Stimulated activated CD4-positive, alpha-beta T cell treated with anti-CD3 and anti-CD28 coated beads, Interleukin-2, amount 100 ng/mL, for 24 hours (primary cell): ENCODE measurements at places on chromosomes 16 and 17.

- no peak for DNase-seq
Measured at GRCh38 chr16:73049091-73049490, 1.2 kb upstream of the ZFHX3 start.

DNA sequence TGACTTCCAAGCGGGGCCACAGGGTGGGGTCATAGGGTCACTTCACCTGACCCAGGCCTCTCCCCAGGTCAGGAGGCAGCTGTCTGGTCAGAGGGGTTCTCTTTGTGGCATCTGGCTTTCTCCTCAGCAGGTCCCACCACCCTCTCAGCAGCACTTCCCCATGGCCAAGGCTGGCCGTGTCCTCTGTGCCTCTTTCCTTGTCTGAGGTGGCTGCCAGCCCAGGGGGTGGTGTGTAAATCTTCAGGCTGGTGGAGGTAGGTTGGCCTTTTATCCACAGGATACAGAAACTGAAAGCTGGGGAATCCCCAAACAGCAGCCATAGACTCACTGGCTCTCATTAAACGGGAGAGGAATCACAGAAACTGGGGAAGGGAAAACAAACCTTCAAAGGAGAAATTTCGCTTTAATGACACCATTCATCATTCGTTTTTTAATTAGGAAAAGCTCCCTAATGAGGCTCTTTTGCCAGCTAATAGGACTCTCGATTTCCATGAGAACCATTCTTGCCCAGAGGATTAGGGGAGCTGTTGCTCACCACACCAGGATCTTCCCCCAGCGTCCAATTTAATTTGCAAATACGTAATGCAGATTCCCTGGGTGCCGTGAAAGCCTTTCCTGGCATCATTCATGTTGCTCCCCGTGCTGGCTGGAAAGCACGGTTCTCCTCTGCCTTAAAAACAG lies 18.0 kb downstream of the C17orf75 start:
- peak; percentile 25 for DNase-seq

DNA sequence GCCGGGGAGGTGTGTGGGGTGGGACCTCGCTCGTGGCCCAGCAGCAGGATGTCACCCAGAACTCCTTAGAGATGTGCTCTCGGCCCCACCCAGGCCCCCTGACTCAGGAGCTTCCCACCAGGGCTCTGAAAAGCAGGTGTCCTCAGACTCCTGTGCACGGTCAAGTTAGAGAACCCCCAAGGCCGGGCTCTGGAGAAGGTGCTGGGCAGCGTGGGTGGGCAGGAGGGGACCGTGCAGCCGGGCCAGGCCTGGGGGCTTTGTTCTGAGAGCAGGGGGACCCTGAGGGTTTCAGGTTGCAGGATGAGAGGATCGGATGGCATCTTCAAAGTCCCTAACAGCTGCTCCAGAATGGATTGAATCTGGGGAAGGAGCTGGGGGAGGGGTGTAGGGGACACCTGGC lies 164.4 kb upstream of the CIBAR2 start:
- no peak for DNase-seq

GRCh38 chr17:19805006-19805405 lies 56.9 kb upstream of the ALDH3A1 start:
- no peak for DNase-seq

DNA sequence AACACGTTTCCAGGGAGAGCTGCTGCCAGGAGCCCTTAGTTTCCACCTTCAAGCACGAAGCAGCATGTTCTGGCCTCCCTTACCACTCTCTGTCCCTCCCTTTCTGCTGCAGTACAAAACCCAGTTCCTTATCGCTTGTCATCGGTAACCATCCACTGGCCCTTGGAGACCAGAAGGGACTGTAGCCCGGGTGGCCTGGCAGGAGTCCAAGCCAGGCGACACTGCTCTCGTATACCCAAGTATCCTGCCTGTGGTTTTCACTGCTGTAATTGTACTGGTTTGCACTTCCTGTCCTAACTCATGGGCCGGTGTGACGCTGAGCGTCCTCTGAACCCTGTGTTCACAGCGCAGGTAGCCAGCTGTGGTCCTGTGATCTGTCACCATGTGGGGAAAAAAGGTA lies 81.1 kb downstream of the MAF start:
- DNase-seq, result no peak

DNA sequence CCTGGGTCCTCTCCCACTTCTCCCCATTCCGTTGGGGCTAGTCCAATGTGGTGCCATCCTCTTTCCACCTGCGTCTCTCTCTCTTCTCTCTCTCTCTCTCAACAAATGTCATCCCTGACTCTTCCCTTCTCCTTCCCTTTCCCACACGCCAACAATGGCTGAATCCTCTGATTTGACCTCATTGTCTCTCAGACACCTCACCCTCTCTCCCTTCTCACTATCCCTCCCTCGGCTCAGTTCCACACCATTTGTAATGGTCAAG lies 628 bp upstream of the ZNF18 start:
- DNase-seq, result peak; percentile 2

- DNase-seq, result no peak
Measured at GRCh38 chr16:9441012-9441411, 349.6 kb downstream of the HAPSTR1 start.

DNA sequence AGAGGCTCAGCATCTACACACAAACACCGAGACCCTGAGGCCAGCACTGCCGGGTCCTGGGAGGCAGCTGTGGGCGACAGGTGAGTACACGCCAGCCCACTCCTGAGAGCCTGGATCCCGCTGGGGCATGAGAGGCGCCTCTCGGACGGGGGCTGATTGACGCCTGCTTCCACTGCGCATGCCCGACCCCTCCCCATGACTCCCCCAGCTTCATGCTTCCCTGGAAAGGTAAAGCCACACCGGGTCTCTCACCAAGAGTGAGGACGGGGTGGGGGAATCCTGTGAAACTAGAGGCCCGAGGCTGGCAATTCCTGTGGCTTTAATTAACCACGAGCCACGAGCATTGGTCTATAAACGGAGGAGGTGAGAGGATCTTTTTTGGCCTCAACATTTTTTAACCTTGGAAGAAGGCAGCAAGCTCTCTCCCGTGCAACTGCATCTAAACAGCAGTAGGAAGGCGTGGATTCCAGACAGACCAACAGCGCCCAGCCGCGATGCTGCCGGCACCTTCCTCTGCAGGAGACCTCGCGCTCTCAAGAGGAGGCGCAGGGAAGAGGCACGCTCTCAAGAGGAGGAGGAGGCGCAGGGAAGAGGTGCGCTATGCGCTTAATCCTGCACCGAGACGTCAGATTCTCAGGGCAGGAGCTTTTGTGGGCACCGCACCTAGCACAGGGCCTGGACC lies 71.8 kb upstream of the METRNL start:
- no peak for DNase-seq

- no peak for DNase-seq
Measured at GRCh38 chr17:4610162-4610561, 25.8 kb downstream of the SMTNL2 start.

DNA sequence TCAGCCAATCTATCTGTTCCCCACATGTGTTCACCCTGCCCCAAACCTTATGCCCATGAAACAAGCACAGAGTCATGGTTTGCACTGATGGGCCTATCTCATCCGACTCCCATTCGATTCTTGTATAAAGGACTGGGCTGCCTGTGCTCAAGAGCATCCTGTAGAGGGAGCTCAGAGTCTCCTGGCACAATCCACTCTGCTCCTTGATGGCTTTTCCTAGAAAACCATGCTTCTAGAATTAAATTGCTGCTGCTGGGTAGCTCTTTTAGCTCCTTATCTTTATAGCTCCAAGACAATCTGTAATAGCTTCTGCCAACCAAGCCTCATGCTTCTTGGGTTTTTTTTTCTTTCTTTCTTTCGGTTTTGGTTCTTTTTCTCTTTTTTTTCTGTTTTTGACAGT lies 9.7 kb downstream of the ZNF19 start:
- DNase-seq, result no peak

DNA sequence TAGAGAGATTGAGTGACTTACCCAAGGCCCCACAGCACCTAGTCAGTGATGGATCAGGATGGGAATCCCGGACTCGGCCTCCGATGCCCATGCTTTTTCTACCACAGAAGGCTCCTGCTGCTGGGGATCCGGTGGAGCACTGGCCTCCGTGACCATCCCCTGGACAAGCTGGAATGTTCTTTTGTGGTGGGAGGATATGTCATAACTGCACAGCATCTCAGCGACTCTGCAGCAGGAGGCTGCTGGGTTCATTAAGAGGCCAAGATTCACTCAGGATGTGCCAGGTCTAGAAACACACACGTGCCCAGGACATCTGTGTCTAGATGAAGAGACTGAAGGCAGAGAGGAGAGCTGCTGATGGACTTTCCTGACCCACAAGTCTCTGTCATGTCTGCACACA lies 34.7 kb upstream of the NGFR start:
- no peak for DNase-seq

DNA sequence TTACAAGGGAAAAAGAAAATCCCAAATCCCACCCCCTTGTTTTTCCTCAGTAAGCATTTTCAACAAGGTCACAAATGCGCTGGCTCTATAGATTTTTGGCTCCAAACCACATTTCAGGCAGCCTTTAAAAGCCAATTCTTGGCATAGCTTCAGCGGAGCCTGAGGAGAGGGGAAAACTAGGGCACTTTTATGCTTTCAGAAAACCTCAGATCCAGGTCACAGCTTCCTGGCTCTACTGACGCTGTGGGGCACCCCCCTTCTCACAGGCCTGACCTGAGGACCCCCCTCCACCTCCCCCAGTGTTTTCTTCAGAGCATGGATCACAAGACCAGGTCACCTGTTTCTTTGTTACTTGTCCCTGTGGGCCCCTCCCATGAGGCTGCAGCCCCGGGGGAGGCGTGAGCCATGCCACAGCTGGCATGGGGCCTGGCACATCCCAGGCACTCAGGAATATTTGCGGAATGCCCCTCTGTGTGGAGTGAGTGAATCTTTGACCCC lies 30.1 kb upstream of the MTSS2 start:
- DNase-seq, result no peak

GRCh38 chr17:77957235-77957856 lies 1.2 kb upstream of the TNRC6C start:
- no peak for DNase-seq

DNA sequence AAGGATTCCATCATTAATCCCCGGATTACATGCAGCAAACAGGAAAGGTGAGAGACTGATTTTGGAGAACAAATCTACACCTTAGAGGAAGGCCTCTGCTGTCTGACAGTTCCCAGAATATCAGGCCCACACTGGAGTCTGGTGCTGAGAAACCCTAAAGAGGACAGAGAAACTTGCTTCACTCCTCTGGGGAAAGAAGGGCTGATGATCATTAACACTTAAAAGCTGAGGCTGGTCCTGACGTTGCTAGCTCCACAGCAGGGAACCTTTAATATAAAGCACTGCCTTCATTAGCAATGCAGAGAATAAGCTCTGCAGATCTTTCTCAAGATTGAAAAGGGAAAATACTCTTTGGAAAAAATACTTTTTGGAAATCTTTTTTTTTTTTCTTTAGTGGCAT lies 1472.4 kb upstream of the GOT2 start:
- no peak for DNase-seq
